ENCODE measurements at places on chromosomes 1 and 21. TPM values are rescaled to one million over a fixed set of nuclear protein-coding genes. Genes with fewer than 3 reads are reported as not detected.

Gene TCEA3
- total RNA-seq: 6.3 TPM

Gene SLC5A9
- total RNA-seq: not detected

Gene ST6GALNAC3
- 3.0 TPM for total RNA-seq

Gene CDKN2C
- total RNA-seq: 13.0 TPM

Gene RPE65
- total RNA-seq: not detected

Gene C1orf115
- total RNA-seq: 0.33 TPM

Gene TNFRSF4
- 110 TPM for total RNA-seq

Gene AIRE
- not detected for total RNA-seq

Gene TMEM69
- total RNA-seq: 45.2 TPM

Gene TMEM35B
- 18.4 TPM for total RNA-seq

Gene AMY1B
- not detected for total RNA-seq

Gene OLFML3
- total RNA-seq: 0.20 TPM

Gene RNU1-1
- 961 TPM for total RNA-seq

Gene SAMD13
- 1.1 TPM for total RNA-seq

Gene S100A14
- total RNA-seq: not detected

Gene AKR7A3
- total RNA-seq: 0.52 TPM

Gene DNAI4
- 1.4 TPM for total RNA-seq

Gene C1QC
- total RNA-seq: not detected

Gene PDC
- total RNA-seq: not detected

Gene ADGRL2
- total RNA-seq: not detected

Gene OR2T10
- not detected for total RNA-seq

Gene CGN
- 2.0 TPM for total RNA-seq

Gene C1QTNF12
- 3.8 TPM for total RNA-seq

Gene CCDC190
- total RNA-seq: not detected

Gene OR2T29
- not detected for total RNA-seq

Gene GSTM2
- 8.5 TPM for total RNA-seq

Gene FAM110D
- total RNA-seq: not detected

Gene STIL
- 28.2 TPM for total RNA-seq

Gene AMY1C
- not detected for total RNA-seq

Gene KDF1
- total RNA-seq: 0.60 TPM

Gene ZSCAN20
- 3.0 TPM for total RNA-seq

Gene RNASEL
- 4.3 TPM for total RNA-seq

Gene OR2T33
- total RNA-seq: not detected

Gene OR11L1
- total RNA-seq: not detected

Gene RHOU
- total RNA-seq: 1.0 TPM

Gene TAL1
- total RNA-seq: not detected

Gene PRAMEF17
- not detected for total RNA-seq

Gene L1TD1
- 0.41 TPM for total RNA-seq

Gene POU3F1
- total RNA-seq: not detected

Gene KRTAP22-1
- total RNA-seq: not detected

Gene DAB1
- not detected for total RNA-seq

Gene MAP3K6
- 4.5 TPM for total RNA-seq

Gene PHACTR4
- total RNA-seq: 23.9 TPM

Gene KLHDC9
- total RNA-seq: 0.46 TPM

Gene CCDC30
- total RNA-seq: 0.72 TPM

Gene IVL
- total RNA-seq: not detected

Gene PADI1
- not detected for total RNA-seq

Gene HES3
- total RNA-seq: not detected

Gene ANGPTL3
- not detected for total RNA-seq

Gene CLEC20A
- not detected for total RNA-seq

Gene OR14C36
- not detected for total RNA-seq

Gene ANKRD34A
- 10.3 TPM for total RNA-seq
